Heart left ventricle (tissue), 16 donors: ENCODE measurements at places on chromosomes 2 and 18. TPM values are rescaled to one million over a fixed set of nuclear protein-coding genes. Genes with fewer than 3 reads are reported as not detected.

DNA sequence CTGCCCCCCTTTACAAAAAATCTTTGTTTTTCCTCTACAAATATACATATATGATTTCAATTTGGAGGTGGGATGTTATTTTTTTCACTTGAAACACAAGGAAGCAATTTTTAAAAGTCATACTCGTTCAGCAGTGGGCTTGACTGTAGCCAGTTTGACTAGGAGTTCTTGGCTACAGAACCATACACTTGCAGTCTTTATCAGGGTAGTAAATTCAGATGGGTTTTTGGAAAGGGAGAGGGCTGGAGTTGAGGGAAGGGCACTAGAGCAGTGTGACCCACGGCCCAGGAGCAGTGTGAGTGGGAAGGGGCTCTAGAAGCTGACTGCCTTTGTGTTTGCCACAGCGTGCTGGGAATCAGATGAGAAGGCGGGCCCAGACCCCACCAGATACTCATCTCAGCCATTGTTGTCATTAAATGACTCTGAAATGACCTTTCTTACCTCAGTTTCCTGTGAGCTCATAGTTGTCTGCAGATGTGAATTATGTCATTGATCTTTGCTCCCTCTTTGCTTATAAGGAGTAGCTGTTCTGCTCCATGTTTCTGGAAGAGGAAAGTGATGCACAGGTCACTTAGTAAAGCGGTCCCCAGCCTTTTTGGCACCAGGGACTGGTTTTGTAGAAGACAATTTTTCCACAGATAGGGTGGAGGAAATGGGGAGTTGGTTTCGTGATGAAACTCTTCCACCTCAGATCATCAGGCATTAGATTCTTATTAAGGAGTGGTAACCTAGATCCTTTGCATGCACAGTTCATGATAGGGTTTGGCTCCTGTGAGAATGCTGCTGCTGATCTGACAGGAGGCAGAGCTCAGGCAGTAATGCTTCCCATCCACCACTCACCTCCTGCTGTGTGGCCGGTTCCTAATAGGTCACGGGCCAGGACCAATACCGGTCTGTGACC, 116.8 kb downstream of the SPTBN1 start:
- peak; percentile 45 for DNase-seq

- DNase-seq: peak; percentile 32
Observed at GRCh38 chr2:40329739-40330030, 122.2 kb downstream of the SLC8A1 start.

DNA sequence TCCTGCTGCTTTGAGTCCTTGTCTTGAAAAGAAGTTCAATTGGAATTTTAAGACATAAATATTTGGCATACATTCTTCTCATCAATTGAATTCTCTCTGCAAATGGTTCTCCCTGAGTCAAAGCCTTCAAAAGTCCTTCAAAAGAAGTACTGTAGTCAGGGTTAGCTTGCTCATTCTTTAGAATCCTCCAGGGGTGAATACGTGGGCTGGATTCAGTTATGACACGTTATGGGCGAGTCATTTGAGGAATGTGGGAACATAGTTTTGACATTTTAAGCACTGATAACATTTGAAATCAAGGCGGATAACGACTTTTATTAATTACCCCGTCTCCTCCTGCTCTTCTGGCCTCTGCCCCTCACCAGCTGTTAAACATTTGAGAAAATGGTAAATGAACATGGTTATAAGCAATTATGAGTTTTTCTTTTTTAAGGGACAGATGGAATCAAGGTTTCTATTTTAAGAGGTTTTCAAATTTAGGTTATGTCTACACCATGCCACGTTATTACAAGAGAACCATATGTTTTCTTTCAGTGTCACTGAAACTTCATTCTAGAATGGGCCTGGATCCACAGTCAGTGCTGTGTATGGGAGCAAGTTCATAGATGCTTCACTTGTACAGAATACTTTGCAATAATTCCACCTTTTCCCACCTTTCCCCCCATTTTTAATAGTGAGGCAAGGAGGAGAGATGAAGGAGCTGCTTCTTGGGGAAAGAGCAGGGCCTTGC, 273.1 kb downstream of the TSN start:
- no peak for DNase-seq

GRCh38 chr2:224984637-224985036, 57.6 kb downstream of the DOCK10 start:
- no peak for DNase-seq

GRCh38 chr2:161839926-161840325, 215.7 kb downstream of the SLC4A10 start:
- no peak for DNase-seq

- peak; percentile 28 for DNase-seq
Observed at GRCh38 chr18:2901423-2901985, 54.7 kb downstream of the EMILIN2 start.

- no peak for DNase-seq
Observed at GRCh38 chr2:191500884-191501560, 176.9 kb upstream of the NABP1 start.

DNA sequence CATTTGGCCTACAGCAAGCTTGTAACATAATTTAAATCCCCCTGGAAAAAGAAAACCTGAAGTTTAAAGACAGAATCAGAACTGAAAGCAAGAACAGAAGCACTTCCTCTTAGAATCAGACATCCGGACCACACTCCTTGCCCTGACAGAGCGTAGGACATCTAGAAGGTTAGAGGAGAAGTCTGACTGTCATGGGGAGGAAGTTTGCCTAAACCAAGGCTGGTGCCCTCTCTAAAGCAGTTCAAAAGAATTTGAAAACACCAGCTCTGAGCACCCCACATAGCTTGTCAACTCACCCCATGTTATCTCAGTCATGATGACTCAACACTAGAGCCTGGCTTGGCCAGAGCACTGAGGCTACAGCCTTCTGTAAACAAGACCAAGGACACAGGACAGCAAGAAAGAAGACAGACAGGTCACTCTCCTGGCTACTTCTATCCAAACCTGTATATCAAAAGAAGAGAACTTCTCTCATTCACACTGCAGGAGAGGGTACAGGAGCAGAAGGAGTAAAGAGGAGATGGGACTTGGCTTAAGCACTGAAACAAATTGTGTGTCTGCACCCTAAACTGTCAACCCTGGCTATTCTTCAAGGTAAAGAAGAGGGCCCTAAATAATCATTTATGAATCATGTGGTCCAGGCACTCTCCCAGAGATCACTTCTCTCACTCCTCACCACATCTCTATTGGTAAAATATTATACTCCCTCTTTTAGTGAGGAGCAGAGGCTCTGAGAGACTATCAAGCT, 198.6 kb downstream of the MEMO1 start:
- DNase-seq: no peak

DNA sequence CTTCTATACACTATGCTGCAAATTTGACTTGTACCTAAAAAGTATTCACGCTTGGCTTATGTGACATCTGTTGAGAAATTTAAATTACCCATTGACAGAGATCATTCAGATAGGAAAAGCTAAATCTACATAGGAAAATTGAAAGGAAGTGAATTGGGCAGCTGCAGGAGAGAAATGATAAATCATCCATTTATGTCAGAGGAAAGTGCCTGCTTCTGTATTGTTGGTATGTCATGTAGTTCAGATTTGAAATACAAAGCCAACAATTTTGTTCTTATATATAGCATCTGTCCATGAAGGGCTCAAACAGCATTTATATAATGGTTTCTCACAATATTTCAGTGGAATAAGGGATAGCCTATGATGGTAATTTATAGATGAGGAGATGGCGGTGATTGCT, 17.6 kb downstream of the LINC00305 start:
- no peak for DNase-seq

TMEM37 gene
- total RNA-seq: 1.0 TPM

DOCK10 gene
- 5.4 TPM for total RNA-seq

GULP1 gene
- 4.7 TPM for total RNA-seq

FAM161A gene
- total RNA-seq: 1.3 TPM

CYRIA gene
- total RNA-seq: 2.6 TPM

LHCGR gene
- total RNA-seq: not detected

KDM3A gene
- 27.5 TPM for total RNA-seq
